GM04504 (cell line): ENCODE measurements at places on chromosomes 5 and 9.

- no peak for DNase-seq
These were observed 444.3 kb upstream of the CLINT1 start for GRCh38 chr5:158303275-158303674.

GRCh38 chr5:95620870-95621838 lies 1.3 kb downstream of the GPR150 start:
- DNase-seq = no peak

GRCh38 chr5:51033215-51033614 lies 350.0 kb upstream of the ISL1 start:
- DNase-seq = no peak

GRCh38 chr9:93918061-93918460 lies 37.1 kb downstream of the BARX1 start:
- no peak for DNase-seq
